ENCODE measurements at places on chromosomes 1 and 21.

- no peak for DNase-seq
Measured at GRCh38 chr1:3817821-3818597, 21.7 kb upstream of the LRRC47 start.

- no peak for DNase-seq
Measured at GRCh38 chr21:39088831-39089380, 94.3 kb downstream of the PSMG1 start.

GRCh38 chr1:101004061-101004460 lies 21.5 kb downstream of the DPH5 start:
- no peak for DNase-seq

GRCh38 chr21:36602735-36603134 lies 96.2 kb upstream of the SIM2 start:
- DNase-seq = no peak

DNA sequence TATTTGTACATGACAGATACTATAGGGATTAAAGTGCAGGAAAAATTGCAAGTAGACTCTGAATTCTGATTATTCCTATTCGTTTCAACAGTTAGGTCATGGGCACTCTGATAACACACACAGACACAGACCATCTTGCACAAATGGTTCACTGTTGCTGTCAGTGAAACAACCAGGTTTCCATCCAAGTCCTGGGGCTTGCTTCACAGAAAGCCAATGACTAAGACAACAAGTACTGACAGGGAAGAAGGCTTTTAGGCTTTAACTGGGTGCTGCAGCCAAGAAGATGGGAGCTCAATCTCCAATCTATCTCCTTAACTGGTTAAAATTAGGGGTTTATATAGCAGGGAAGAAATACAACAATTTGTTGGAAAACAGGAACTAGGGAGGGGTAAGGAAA lies 57.6 kb downstream of the RIMS3 start:
- no peak for DNase-seq
